CD4-positive, alpha-beta memory T cell (primary cell): ENCODE measurements at places on chromosomes 2 and 18. TPM values are rescaled to one million over a fixed set of nuclear protein-coding genes. Genes with fewer than 3 reads are reported as not detected.

Gene ZNF638
- total RNA-seq, result 167 TPM

DNA sequence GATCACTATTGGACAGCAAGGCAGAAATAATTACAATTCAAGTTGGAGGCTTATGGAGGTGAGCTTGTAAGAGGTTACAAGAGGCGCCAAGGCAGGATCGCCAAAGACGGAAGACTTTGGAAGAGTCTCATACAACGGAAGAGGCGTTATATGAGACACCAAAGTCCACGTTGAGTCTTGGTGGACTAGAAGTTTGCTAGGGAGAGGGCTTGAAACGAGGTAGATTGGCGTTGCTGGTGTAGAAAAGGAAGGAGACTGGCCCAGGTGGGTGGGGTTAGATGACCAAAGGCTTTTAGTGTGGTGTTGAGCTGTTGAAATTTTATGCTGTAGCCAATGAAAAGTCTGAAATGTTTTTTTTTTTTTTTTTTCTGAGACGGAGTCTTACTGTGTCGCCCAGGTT is 1.4 kb downstream of the MSH2 start:
- no peaks in the 10 kb centered on the region for H3K36me3 ChIP-seq
- no peak for DNase-seq
- no peak overlapping the region for H3K27ac ChIP-seq
- H3K27me3 ChIP-seq, result no peaks in the 10 kb centered on the region
- H3K4me1 ChIP-seq, result peaks cover 27% of the 10 kb centered on the region

Gene RUFY4
- 0.81 TPM for total RNA-seq

GRCh38 chr2:39852831-39853230 is 73.8 kb upstream of the THUMPD2 start:
- no peaks in the 10 kb centered on the region for H3K36me3 ChIP-seq
- H3K4me3 ChIP-seq, result no peak overlapping the region
- no peaks in the 10 kb centered on the region for H3K4me1 ChIP-seq

Gene XDH
- not detected for total RNA-seq

GRCh38 chr2:228507870-228508269 is 326.4 kb upstream of the SPHKAP start:
- H3K4me3 ChIP-seq, result no peak overlapping the region
- H3K27ac ChIP-seq, result no peak overlapping the region
- DNase-seq, result no peak
- no peaks in the 10 kb centered on the region for H3K36me3 ChIP-seq

Gene ANKRD29
- not detected for total RNA-seq

DNA sequence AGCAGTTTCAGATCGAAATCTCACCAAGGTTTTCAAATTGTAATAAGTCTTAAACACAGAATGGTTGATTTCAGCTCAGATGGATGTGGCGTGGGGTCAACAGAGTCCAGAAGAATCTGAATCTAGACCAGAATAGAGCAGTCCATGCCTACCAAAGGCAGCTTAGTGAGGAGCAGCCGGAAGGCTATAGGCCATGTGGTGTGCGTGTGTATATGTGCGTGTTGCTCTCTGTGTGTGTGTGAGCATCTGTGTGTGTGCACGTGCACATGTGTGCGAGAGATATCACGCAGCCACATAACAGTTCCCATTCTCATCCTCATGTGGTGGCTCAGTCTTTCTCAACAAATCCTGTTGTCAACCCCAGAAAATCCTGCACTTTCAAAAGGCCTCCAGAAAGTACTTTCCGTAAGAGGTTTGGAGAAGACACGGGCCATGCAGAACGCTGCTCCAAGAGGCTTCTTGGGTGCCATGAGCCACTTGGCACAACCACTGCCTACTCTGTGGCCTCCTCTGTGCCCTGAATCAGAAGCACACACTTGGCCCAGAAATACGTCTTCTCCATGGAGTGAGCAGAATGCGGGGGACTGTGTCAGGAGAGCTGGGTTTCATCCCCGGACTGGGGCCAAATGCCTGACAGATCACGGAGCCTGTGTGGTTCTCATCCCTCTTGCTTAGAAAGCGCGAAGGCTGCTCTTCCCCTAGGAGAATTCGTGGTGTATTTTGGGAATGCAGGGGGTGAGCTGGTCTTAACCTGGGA is 67.3 kb downstream of the ACKR3 start:
- no peaks in the 10 kb centered on the region for H3K4me1 ChIP-seq
- H3K4me3 ChIP-seq, result no peak overlapping the region
- no peaks in the 10 kb centered on the region for H3K27me3 ChIP-seq
- H3K27ac ChIP-seq, result no peak overlapping the region
- H3K36me3 ChIP-seq, result no peaks in the 10 kb centered on the region

DNA sequence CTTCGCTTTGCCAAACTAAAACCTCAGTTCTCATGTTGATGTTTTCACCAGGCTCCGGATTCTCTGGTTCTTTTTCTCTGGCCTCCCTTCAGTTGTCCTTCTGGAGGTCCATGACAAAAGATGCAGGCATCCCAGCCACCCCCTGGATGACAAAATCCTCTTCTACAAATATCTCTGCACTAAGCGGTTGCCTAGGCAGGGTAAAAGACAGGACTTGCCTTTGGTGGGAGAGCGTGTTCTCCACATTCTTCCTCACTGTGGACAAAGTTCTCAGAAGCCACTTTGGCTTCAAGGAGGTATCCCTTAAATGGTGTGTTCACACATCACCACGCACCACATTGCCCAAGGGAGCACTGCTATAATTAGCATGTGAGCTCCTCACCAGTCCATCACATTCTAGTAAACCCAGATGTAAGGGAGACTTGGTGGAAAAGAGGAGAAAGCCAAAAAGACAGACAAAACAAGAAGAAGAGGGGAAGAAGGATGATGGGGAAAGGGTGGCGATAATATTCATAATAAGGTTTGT is 23.6 kb upstream of the MRPL33 start:
- H3K36me3 ChIP-seq, result no peaks in the 10 kb centered on the region
- H3K4me1 ChIP-seq, result no peaks in the 10 kb centered on the region
- H3K27me3 ChIP-seq, result no peaks in the 10 kb centered on the region
- no peak for DNase-seq
- H3K4me3 ChIP-seq, result no peak overlapping the region

Gene ECEL1
- not detected for total RNA-seq

Gene CYP1B1
- 6.4 TPM for total RNA-seq

Gene FAM110C
- 2.5 TPM for total RNA-seq

DNA sequence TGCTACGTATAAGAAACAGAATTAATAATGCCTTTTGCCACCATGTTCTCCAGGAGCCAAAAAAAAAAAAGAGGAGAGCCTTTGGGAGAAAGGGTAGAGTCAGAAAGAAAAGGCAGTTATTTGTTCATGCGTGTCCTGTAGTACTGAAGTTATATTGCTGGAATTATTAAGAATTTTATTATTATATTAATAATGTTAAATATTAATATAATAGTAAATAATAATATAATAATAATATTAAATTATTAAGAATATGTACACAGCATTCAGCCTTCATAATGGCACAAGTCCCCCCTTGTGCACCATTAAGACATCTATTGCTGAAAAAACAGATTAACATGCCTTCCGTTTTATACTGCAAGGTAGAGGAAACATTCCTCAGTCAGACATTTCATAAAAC is 8.1 kb downstream of the REG1A start:
- H3K36me3 ChIP-seq, result no peaks in the 10 kb centered on the region
- no peak overlapping the region for H3K4me3 ChIP-seq
- H3K27me3 ChIP-seq, result no peaks in the 10 kb centered on the region
- no peak for DNase-seq

DNA sequence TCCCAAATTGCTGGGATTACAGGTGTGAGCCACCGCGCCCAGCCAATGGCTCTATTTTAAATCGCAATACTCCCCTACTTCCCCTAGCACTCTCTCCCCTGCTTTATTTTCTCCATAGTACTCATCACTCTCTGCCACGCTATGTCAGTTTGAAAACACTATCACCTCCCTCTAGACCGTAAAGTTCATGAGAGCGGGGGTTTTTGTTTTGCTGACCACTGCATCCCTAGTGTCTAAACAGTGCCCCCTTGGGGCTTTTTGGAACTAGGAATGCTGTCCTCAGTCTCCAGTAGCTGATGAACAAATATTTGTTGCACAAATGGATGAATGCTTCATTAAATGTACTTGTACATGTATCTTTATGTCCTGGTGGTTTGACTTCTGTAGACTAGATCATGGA is 44.1 kb downstream of the ATOH8 start:
- DNase-seq, result no peak
- no peaks in the 10 kb centered on the region for H3K36me3 ChIP-seq
- peaks cover 5% of the 10 kb centered on the region for H3K27me3 ChIP-seq
- no peaks in the 10 kb centered on the region for H3K4me1 ChIP-seq
- H3K27ac ChIP-seq, result no peak overlapping the region
